PC-3 (cell line): ENCODE measurements at places on chromosomes 3 and 15.

- peak; percentile 77 for DNase-seq
Observed at GRCh38 chr3:31610700-31611275, 78.1 kb downstream of the STT3B start.

GRCh38 chr3:124599779-124600693 is 130.2 kb upstream of the UMPS start:
- peak; percentile 99 for DNase-seq

DNA sequence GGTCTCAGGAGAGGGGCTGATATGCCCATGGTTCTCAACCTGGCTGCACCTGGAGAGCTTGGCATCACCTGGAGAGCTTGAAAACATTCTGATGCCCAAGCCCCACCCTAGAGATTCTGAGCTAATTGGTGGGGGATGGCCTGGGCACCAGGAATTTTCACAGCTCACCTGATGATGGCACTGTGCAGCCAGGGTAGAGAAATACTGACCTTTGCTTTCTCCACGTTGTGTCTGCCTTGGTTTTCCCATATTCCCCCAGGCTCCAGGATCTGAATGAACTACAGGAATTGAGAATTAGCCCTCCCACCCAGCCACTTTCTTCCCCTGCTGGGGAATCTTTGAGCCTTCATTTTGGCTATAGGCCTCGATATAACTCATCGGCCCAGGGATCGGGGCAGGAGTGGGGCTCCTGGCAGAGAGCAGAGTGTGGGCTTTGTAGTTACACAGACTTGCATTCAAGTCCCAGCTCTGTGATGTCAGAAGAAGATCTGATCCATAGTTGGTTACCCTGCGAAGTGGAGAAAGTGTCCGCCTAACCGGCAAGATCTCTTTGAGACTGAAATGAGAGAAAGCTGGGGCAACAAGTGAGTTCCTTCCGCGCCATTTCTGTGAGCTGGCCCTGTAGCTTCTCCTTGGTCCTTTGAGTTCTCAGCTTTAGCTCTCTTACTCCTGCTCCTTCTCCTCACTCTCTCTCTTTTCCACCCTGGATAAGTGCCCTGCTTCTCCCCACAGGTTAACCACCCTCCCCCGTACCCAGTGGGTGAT is 33.1 kb upstream of the UBE2Q2 start:
- peak; percentile 57 for DNase-seq

DNA sequence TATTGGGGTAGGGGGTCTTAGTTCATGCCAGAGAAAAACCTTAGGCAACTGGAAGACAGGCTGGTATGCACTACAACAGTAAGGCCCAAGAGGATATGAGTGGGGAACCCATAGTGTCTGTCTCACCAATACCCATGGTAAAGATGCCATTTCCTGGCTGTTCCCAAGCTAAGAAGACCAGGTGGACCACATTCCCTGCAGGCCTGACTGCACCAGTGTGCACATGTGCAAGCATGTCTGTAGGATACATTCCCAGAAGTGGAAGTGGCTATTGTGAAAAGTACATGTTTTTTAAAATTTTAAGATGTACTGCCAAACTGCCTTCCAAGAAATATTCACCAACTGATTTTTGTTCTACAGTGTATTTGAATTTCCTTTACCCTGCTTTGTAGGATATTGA is 207.3 kb upstream of the CTNNB1 start:
- no peak for DNase-seq

DNA sequence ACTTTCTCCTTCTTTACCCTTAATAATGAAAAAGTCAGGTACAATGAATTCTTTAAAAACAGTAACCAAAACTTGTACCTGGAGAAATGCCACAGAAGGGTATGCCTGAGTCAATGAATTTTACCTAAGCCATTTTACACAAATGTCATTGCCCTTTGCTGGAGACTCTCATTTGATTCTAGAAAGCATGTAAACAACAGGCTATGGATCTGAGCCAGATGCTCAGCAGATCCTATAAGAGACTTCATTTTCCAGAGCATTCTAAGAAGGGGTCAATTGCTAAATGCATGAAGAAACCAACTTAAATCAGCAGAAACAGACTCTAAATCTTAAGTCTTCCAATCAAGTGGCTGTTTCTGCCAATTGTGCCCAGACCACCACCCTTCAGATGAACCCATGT is 83.8 kb upstream of the GALNT15 start:
- no peak for DNase-seq

- DNase-seq = no peak
Observed at GRCh38 chr3:138113326-138113725, 2.1 kb downstream of the DZIP1L start.

- peak; percentile 25 for DNase-seq
Observed at GRCh38 chr3:32237670-32238452, 619 bp upstream of the CMTM8 start.

DNA sequence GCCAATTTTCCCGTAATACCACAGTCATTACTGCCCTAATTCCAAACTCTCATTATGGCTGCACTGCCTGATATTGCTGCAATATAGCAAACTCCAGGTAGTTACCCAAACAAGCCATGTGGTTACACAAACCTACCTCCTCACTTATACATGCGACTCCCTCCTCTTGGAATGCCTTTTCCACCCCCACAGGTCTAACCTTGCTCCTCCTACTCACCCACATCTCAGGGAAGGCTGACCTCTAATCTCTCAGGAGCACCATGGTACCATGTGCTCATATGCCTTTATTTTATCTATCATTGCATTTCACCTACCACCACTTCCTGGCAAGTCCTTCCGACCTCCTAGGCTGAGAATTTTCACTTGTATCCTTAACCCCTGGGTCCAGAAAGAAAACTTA is 2.9 kb downstream of the RBPMS2 start:
- DNase-seq = no peak

DNA sequence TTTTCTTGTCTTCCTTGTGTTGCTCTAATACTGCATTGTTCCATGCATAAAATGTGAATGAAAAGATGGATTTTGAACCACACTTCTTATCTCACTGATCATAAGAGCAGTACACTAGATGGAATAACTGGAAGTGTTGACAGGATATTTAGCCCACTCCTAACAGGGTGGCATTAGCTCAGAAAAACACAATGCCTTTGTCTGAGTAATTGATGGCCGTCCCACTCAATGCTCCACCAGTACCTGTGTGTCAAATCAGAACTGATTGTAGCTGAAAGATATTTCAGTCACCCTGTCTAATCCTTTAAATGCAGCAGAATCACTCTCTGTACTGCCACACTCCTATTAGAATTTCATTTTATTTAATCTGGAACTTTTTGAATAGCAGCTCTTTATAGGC is 526.5 kb downstream of the UNC13C start:
- no peak for DNase-seq

DNA sequence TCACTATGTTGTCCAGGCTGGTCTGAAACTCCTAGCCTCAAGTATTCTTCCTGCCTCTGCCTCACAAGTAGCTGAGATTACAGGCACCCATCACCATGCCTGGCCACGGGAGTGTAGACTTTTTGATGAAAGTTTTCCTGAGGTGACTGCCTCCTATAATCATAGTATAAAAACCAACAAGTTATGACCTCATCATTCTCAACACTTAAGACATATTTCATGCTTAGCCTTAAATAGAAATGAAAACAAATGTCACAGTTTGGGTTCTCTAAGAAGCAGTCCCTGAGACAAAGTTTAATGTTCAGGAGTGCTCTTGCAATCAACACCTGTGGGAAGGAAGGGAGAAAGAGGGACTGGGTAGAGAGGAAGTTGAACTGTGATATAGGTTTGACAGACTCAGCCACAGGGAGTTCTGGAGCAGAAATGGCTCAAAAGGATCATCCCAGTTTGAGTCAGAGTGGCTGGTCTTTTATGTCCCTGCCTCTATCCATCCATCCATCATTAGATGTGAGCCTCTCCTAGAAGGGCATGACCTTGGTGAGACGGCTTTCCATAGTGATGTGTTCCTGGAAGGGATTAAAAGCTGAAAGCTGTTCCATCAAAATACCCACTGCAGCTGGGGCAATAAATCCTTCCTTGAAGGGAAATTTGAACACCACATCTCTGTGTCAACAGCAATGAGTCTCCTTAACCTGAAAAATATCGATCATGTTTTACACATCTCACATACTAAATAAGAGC is 16.2 kb upstream of the ABHD5 start:
- no peak for DNase-seq

GRCh38 chr15:92883876-92884435 is 16.2 kb upstream of the CHD2 start:
- no peak for DNase-seq

DNA sequence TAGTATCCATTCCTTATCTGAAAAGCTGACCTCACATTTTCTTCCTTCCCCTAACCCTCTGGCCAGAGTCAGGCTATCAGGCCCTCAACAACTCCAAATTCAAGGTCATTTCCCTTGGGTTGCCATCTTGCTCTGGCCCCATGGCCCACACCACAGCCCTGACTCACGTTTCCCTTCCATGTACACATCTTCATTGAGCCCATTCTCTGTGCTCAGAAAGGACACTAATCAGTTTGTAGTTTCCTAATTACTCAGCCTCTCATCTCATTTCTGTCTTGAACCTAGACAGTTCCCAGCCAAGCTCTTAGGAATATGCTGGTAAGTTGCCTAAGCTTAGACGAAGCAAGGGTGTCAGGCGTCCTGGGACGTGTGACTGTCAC is 14.9 kb downstream of the TGM5 start:
- no peak for DNase-seq

GRCh38 chr15:77035584-77035983 is 35.3 kb downstream of the TSPAN3 start:
- DNase-seq = no peak

GRCh38 chr3:151912028-151912427 is 38.6 kb downstream of the SUCNR1 start:
- peak; percentile 75 for DNase-seq

DNA sequence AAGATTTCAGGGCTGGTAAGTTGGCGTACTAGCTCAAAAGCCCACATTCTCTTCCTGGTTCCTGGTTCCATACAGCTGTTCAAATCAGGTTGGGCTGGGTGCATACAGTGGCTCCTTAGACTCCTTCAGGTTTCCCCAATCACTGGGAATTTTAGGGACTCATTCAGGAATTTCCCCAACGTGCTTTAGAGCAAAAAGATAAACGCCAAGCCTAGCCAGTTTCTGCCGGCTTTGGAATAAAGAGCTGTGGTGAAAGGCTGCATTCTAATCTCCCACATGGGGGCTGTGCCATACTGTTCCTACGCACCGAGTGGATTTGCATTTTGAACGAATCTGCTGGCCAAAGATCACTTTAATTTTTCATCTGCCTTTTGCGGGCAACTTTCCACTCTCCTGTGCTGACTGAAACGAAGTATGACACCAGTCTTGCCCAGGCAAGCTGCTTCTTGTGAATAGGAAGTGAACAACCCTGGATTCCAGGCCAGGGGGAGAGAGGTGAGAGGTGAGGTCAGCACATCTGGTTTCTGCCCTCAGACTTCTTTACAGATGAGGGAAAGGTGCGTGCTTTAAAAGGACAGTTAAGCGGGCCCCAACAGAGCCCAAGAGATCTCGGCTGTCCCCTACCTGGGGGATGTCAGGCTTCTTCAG is 184.2 kb upstream of the PDZRN3 start:
- DNase-seq = no peak

GRCh38 chr15:80479191-80479590 is 75.0 kb downstream of the ARNT2 start:
- no peak for DNase-seq

DNA sequence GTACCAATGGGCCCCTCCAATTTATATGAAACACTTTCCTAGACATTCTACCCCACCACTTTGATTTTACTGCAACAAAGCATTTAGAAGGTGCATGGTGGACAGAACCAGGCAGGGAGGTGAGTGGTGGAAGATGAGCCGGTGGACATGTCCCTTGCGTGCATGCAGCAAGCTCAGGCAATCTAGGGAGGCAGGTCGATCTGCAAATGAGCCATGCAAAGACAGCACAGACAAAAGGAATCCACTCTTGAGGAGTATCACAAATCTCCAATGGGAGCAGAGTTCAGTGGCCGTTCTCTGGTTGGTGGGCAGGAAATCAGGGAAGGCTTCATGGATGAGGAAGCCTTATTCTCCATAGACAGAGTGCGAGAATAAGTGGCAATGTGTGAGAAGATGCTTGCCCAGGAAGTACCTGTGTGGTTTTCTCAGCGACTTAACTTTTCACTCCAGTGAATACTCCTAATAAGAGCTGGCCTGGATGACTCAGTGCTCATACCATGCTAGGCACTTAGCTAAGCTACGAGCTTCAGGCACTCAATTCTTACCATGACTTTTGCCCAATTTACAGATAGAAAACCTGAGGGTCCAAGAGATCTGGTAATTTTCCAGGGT is 152.5 kb downstream of the FOXP1 start:
- DNase-seq = peak; percentile 71

DNA sequence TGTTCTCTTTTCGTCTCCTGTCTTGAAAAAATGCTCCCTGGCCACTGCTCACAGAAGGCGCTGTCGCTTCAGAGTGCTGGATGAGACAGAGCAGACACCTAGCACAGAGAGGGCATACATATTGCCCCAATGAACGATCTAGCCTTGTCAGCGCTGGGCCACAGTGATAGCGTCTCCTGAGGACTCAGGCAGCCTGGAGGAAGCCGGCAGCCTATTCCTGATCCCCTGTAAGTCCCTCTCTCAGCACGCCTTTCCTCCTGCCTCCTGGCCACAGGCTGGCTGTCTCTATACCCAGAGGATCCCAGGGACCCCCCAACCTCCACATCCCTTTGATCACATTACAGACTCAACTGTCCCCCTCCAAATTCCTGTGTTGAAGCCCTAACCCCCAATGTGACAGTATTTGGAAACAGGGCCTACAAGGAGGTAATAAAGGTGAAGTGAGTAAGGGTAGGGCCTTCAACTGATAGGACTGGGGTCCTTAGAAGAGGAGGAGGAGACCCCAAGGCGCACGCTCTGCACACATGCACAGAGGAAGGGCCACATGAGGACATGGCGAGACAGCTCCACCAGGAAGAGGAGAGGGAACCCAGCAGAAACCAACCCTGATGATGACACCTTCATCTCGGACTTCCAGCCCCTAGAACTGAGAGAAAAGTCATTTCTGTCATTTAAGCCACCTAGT is 7.5 kb downstream of the PLA2G4F start:
- no peak for DNase-seq

- DNase-seq = no peak
Observed at GRCh38 chr3:139307601-139308555, 35.9 kb upstream of the MRPS22 start.

- DNase-seq = no peak
Observed at GRCh38 chr15:42048821-42049200, 28.0 kb upstream of the PLA2G4E start.

DNA sequence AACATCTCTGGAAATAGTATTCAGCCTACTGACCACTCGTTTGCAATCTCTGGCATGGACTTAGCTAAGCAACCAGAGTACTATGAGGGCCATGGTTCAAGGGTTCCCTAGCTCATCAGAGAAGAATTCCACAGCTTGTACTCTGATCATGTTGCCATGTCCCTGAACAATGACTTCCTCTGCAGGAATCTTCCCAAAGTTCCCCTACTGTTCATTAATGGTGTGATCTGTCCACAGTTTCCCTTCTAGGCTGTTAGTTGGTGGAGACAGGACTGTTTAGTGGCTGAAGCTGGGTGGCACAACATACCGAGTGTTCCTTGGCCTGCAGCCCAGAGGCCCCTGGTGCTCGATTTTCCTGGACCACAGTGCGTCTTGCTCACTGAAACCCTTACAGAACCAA is 44.4 kb upstream of the GALNT15 start:
- no peak for DNase-seq

GRCh38 chr15:98753726-98754656 is 105.7 kb downstream of the IGF1R start:
- DNase-seq = no peak
